ENCODE measurements at places on chromosomes 2 and 18.

DNA sequence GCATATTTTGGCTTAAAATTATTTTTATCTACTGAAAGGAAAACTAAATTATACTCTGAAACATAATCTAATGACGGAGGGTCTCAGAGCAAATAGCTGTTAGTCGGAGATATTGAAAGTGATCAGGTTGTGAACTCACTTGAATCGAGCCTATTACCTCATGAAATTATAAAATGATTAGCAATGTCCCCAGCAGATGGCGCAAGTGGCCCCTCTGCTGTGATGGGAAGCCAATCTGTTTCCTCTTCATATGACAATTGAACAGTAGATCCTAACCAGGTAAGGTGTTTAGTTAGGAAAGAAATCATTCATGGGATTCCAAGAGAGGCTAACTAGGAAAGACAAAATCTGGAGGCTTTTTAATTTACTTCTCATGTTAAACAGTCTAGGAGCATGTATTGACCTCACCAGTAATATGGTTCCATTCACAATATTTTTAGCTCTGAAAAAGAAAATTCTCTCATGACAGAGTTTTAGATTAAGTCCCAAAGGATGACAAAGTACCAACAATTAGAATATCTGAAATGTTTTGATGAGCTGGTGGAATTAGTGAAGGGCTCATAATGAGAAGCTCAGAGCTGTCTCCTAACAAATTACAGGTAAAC is 29.9 kb upstream of the MPPE1 start:
- no peaks in the 10 kb centered on the region for H3K27me3 ChIP-seq
- no peak overlapping the region for H3K27ac ChIP-seq
- no peak overlapping the region for H3K4me3 ChIP-seq

GRCh38 chr18:24878289-24878688 is 417.9 kb downstream of the HRH4 start:
- H3K27me3 ChIP-seq: no peaks in the 10 kb centered on the region
- H3K27ac ChIP-seq: no peak overlapping the region
- DNase-seq: no peak
- no peaks in the 10 kb centered on the region for H3K4me1 ChIP-seq
- no peaks in the 10 kb centered on the region for H3K36me3 ChIP-seq

DNA sequence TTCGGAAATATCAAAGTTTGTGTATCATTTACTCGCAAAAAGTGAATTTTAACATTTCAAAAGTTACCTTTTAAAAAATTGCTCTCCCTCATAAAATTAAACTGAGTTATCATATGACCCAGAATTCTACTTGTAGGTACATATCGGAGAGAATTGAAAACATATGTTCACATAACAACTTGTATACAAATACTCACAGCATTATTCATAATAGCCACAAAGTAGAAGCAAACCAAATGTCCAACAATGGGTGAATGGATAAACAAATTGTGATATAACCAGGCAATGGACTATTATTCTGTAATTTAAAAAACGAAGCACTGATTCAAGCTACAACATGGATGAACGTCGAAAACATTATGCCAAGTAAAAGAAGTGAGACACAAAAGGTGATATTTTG is 412.0 kb upstream of the TCF4 start:
- H3K4me3 ChIP-seq: no peak overlapping the region
- no peaks in the 10 kb centered on the region for H3K36me3 ChIP-seq
- H3K27me3 ChIP-seq: no peaks in the 10 kb centered on the region

DNA sequence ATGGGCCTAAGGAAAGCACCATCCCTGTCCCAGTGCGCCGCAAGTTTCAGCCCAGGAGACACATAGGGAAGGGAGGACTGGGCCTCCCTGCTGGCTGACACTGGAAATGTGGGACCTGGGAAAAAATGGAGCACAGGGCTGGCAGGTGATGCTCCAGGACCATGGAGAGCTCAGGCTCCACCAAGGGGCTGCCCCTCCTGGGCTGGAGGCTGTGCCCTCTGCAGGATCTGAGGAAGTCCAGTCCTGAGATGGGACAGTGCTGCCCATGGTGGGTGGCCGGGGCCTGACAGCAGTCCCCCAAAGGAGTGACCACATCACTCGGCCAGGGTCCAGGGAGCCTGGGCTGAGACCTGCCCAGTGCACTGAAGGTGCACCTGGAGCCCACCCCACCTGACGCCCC is 108.6 kb upstream of the TEKT4 start:
- H3K36me3 ChIP-seq: no peaks in the 10 kb centered on the region
- no peak for DNase-seq
- H3K27ac ChIP-seq: no peak overlapping the region
- H3K4me1 ChIP-seq: no peaks in the 10 kb centered on the region

DNA sequence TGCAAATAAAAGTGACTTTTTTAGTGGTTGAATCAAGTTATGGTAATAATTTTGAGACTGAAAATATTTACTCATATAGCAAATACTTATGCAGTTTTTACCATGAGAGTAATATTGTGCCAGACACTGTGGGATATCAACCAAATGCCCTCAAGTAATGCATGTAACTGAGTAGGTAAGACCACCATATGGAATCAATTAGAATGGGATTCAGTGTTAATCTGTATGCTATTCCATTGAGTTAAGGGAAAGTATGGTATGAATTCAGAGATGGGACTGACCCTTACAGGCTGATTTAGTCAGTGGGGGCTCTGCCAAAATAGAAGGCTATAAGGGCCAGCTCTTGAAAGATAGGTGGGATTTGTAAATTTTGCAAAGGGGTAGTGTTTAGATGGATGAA is 131.6 kb downstream of the CCDC85A start:
- H3K27me3 ChIP-seq: no peaks in the 10 kb centered on the region
- no peak overlapping the region for H3K4me3 ChIP-seq
- no peaks in the 10 kb centered on the region for H3K36me3 ChIP-seq
- no peaks in the 10 kb centered on the region for H3K4me1 ChIP-seq

GRCh38 chr2:168751104-168751740 is 51.2 kb upstream of the NOSTRIN start:
- H3K27ac ChIP-seq: no peak overlapping the region
- H3K4me1 ChIP-seq: no peaks in the 10 kb centered on the region
- H3K27me3 ChIP-seq: no peaks in the 10 kb centered on the region
- H3K4me3 ChIP-seq: no peak overlapping the region
- DNase-seq: no peak
- H3K36me3 ChIP-seq: no peaks in the 10 kb centered on the region

Measured in pancreas (tissue), 10 donors.